ENCODE measurements at places on chromosomes 1 and 21.

GRCh38 chr1:54996359-54996868 is 2.3 kb upstream of the BSND start:
- peak; percentile 65 for DNase-seq

GRCh38 chr1:36232212-36233095 is 8.2 kb downstream of the THRAP3 start:
- no peak for DNase-seq

- no peak for DNase-seq
Observed at GRCh38 chr1:89001510-89001909, 9.1 kb upstream of the KYAT3 start.

- no peak for DNase-seq
Observed at GRCh38 chr1:86776108-86776507, 71.7 kb downstream of the SH3GLB1 start.

DNA sequence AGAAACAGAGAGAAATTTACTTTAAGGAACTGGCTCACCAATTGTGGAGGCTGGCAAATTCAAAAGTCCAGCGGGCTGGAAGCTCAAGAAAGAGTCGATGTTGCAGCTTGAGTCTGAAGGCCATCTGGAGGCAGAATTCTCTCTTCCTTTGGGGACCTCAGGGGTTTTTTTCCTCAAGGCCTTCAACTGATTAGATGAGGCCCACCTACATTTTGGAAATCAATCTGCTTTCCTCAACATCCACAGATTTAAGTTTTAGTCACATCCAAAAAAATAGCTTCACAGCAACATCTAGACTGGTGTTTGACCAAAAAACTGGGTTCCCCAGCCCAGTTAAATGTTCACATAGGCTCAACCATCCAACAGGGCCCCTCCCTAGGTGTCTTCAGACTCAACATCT is 114.9 kb downstream of the SLC35F3 start:
- DNase-seq: no peak
